ENCODE measurements at places on chromosomes 2 and 18.

- DNase-seq: no peak
Measured at GRCh38 chr2:89834306-89834705, 1142.8 kb downstream of the RPIA start.

- peak; percentile 32 for DNase-seq
Measured at GRCh38 chr2:46368401-46368800, 71.2 kb downstream of the EPAS1 start.

DNA sequence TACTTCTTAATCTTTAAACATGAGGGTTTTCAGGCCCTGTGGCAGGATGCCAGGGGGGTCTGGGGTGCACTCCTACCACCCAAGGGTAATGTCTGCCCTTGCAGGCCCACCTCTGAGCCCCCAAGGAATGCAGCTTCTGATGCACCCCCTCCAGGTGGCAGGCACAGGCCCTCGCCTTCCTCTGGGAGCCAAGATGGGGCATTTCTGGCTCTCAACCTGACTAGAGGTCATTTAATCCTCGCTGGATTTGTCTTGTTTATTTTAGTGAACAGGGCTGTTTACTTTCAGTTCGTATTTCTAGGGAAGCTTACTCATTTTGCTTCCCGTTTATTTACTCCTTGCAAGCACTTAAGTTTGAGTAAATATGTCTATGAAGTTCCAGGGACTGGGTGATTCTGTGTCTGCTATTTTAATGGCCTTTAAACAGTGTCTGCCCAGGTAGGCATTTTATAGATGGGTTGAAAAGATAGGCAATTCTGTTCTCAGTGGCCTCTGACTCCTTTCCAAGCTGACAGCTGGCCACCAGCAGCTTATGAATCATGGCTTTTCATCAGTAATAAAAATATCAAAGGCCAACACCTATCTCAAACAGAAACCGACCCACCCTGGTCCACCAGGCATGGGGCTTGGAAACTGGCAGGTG lies 11.1 kb upstream of the DNPEP start:
- no peak for DNase-seq

- DNase-seq: peak; percentile 96
Measured at GRCh38 chr18:3596637-3597384, 146.8 kb downstream of the TGIF1 start.

- DNase-seq: no peak
Measured at GRCh38 chr2:167534443-167534842, 646.2 kb downstream of the XIRP2 start.

GRCh38 chr18:50518787-50519546 lies 40.9 kb upstream of the MAPK4 start:
- DNase-seq: no peak

DNA sequence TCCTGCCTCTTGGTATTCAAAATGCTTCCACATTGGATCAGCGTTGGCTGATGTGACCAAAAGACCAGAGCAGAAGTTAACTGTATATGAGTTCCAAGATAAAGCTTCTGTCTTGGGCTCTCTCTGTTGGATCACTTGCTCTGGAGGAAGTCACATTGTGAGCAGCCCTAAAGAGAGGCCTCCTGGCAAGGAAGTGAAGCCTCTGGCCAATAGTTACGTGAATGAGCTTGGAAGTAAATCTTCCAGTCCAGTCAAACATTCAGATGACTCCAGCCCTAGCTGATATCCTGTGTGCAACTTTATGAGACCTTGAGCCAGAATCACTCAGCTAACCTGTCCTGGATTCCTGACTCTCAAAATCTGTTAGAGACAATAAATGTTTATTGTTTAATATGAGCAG lies 67.7 kb upstream of the CDKL4 start:
- no peak for DNase-seq

DNA sequence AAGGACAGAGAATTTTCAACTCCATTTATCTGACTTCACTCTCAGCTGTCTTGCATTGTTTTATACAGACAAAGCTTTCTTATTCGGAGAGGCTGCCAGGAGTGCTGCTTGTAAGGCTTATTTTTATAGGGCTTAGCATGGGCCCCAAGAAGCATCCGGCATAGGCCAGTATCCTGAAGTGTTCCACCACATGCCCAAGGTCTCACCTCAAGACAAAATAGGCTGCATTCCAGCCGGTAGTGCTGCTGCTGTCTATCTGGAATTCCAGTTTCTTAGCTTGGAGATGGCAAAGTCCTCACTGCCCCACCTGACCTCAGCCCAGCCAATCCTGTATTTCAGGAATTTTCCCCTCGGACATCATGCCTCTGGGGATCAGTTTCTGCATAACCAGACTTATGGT lies 47.6 kb upstream of the MCFD2 start:
- no peak for DNase-seq

DNA sequence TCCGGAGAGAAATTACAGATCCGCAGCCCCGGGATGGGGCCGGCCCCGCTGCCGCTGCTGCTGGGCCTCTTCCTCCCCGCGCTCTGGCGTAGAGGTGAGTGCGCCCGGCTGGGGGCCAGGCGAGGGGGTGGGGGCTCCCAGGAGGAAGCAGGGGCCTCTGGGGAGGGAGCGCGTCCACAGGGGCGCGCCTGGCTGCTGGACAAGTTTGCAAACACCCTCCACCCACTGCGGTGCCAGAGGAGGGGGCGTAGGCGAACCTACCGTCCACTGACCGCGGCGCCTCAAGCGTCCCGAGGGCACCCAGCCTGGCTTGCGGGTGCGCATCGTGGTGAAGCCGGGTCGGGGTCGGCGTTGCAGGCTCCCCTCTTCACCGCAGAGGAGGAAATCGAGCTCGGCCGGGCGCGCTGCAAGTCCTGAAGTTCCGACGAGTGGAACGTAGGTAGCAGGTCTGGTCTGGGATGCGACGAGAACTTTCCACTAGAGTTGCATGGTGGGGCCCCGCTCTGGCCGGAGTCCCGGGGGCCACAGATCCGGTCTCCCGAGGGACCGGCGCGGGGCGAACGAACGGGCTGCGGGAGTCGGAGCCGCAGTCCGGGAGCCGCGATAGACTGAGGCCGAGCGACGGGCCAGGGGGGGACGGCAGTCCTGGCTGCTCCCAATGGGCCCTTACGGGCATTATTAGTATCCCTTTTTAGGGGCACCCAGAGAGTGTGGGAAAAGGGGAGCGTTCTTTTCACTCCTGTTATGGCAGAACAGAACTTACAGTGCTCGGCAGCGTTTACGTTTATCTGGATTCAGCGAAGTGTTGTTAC lies 502 bp downstream of the MERTK start:
- DNase-seq: peak; percentile 35

- peak; percentile 9 for DNase-seq
Measured at GRCh38 chr2:6526093-6526824, 339.4 kb downstream of the CMPK2 start.

DNA sequence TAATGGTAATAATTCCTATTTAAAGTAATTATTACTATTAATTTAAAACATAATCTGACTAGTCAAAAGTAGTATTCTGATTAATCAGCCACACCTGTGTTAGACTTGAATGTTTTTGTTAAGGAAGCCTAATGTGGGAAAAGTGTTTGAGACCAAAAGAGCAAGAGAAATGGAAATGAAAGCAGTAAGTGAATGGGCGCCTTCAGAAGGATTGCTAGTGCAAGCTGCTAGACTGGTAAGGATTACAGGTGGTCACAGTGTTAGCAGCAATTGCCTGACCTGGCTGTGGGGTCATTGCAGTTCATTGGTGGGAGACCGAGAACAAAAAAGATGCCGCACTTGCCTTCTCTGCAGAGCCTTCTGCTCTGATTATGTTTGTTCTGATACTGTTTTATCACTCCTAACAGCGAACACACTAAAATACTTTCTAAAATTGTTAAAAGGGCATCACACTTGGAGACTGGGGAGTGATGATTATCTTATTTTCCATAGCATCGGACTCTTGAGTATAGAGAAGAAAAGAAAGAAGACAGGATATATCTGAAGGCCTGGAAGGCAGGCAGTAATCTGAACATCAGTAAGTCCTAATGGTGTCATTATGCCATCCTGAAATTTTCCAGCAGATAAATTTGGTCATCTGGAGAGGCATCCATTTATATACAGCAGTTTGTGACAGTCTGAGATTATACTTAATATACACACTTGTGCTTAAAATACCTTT lies 5.8 kb downstream of the SOCS6 start:
- no peak for DNase-seq

GRCh38 chr2:145750612-145751011 lies 1230.7 kb upstream of the ZEB2 start:
- no peak for DNase-seq

DNA sequence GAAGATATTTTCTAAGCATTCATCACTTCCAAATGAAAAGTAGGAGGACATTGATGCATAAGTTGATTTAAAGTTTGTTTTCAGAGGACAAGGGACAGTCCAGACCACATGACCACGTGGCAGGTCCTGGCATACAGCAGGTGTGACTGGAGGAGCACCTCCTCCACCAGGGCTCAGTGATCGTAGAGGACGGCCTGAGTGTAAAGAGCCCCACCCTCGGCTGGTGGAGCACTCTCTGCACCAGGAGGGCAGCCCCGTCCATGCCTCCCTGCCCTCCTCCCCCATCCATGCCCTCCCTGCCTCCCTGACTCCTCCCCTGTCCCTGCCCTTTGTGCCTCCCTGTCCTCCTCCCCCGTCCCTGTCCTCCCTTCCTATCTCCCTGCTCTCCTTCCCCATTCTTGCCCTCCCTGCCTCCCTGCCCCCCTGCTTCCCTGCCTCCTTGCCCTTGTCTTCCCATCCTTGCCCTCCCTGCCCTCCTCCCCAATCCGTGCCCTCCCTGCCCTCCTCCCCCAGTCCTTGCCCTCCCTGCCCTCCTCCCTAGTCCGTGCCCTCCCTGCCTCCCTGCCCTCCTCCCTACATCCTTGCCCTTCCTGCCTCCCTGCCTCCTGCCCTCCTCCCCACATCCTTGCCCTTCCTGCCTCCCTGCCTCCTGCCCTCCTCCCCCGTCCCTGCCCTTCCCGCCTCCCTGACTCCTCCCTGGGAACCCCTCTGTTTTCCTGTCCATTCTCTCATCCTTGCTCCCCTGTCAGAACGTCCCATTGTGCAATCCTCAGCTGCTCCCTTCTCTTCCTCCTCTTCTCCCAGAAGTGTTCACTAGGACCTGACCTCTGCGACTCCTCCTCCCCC lies 47.9 kb downstream of the ANKMY1 start:
- no peak for DNase-seq

DNA sequence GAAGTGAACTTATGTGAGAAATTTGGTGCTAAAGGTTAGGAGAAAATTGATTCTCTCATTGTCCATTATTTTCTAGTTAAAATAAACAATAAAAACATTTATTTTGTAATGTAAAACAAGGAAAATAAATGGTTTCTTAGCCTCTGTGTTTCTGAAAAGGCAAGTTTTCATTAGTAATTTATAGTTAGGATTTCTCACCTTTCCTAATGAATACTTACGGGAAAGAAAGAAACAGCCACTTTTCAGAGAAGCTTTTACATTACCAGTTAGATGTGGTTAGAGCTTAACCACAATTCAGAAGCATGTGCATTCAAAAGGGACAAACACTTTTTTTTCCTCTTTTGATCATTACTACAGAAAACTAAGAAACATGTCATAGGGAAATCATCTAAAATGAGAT lies 18.8 kb downstream of the NEMP2 start:
- DNase-seq: peak; percentile 56

GRCh38 chr2:106322281-106322680 lies 128.2 kb upstream of the UXS1 start:
- DNase-seq: no peak

DNA sequence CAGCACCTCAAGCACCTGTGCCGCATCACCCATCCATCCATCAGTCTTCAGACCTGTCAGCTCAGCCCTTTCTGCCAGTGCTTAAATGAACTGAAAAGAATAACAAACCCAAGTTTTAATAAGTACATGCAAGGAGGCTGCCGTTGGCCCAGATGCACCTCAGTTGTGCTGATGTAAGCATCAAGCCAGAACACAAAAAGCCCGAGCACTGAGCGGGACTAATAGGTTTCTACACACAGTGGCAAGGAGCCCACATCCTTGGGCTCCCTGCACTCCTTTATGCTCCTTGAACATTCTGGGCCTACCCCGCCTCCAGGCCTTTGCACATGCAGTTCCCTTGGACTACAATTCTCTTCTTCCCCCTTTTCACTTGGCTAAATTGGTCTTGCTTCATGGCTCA lies 165.6 kb downstream of the ALK start:
- no peak for DNase-seq

DNA sequence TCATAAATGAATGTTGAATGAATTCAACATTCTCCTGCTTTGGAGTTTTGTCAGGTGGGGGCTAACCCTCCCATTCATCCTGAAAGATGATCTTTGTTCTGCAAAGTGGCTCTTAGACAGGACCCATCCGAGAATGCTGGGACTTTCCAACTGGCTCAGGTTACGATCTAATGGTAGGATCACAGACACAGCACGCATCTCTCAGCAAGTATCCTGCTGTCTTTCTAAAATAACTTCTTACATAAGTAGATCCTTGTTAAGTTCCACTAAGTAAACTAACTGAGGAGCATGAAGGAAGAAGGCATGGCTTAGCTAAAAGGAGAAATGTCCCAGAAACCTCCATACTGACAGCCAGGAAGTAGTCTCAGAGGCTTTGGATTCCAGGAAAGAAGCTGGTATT lies 23.7 kb downstream of the CYP27A1 start:
- no peak for DNase-seq

- DNase-seq: no peak
Measured at GRCh38 chr18:43236921-43237320, 40.4 kb downstream of the SYT4 start.

GRCh38 chr2:66460031-66460430 lies 25.1 kb downstream of the MEIS1 start:
- no peak for DNase-seq

DNA sequence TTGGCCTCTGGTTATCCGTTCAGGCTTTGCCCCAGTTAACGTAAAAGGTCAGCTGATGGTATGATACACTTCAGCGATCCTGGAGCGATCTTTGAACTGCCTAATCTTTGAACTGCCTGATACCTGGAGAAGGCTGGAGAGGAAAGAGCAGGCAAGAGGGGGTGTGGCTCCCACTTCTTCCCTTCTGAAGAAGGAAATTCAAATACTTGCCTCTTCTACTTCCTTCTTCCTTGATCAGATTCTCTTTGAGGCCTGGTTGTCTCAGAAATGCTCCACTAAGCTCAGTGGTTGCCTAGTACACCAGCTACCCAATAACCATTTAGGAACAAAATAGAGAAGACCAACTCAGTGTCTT lies 619 bp downstream of the GALM start:
- peak; percentile 48 for DNase-seq

- DNase-seq: no peak
Measured at GRCh38 chr18:33741760-33742159, 163.7 kb downstream of the ASXL3 start.

DNA sequence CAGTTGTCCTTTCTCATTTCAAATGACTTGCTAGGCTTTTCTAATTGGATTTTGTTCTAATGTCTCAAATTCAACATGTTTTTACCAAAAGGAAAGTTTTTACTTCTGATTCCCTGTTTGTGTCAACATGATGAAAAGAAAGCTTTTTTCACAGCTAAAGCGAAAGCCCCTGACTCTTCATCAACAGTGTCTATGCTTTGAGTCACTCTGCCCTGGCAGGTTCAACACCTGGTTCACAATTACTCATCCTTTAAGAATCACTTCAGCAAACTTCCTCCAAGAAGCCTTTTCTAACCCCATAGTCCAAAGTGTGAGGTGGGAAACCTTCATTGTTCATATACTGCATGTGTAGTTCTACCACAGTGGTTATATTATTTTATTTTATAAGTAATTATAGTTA lies 7.6 kb upstream of the DSG2 start:
- DNase-seq: no peak

- no peak for DNase-seq
Measured at GRCh38 chr2:224126003-224126402, 86.9 kb upstream of the SERPINE2 start.

- DNase-seq: no peak
Measured at GRCh38 chr2:15808204-15808910, 132.0 kb upstream of the MYCN start.

GRCh38 chr2:214995409-214995808 lies 143.0 kb downstream of the ABCA12 start:
- no peak for DNase-seq

Data from hematopoietic multipotent progenitor cell treated with erythropoietin and hydrocortisone succinate and interleukin-3 and kit ligand, for 6 days (in vitro differentiated cells).